ENCODE measurements at places on chromosomes 11 and 22.

DNA sequence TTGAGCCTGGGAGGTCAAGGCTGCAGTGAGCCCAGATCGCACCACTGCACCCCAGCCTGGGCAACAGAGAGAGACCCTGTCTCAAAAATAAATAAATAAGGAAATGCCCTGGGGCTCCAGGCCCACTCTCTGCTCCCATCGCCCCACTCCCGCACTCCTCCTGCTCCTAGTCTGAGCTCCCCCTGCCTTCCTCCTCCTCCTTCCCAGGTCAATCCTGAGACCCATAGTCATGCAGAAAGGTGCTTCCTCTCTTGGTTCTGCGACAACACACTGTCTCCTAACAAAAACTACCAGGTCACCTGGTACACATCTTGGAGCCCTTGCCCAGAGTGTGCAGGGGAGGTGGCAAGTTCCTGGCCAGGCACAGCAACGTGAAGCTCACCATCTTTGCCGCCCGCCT is 6.9 kb upstream of the APOBEC3G start:
- DNase-seq: no peak

DNA sequence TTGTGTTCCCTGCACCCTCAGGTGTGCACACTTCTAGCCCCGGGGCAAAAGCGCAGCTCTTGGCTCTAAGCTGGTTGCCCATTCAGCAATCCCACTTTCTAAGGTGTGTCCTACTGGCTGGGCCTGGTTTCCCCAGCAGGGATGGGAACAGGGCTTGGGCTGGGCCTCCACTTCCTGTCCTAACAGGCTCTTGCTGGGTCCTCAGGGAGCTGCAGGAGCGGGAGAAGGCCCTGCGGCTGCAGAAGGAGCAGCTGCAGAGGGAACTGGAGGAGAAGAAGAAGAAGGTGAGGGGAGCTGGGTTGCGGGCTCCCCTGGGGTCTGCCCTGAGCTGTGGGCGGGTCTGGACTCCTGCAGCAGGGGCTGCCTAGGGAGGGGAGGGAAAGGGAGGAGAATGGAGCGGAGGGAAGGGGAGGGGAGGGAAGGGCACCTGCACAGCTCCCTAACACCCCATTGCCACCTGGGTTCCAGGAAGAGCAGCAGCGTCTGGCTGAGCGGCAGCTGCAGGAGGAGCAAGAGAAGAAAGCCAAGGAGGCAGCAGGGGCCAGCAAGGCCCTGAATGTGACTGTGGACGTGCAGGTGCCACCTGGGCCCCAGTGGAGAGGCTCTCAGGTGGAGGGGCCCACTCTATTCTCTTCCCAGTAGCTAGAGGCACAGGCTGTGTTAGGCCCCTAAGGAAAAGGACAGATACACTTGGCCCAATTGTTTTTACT is 24.6 kb downstream of the INCENP start:
- no peak for DNase-seq

- no peak for DNase-seq
These were observed 18.2 kb downstream of the ADM start for GRCh38 chr11:10322830-10323792.

DNA sequence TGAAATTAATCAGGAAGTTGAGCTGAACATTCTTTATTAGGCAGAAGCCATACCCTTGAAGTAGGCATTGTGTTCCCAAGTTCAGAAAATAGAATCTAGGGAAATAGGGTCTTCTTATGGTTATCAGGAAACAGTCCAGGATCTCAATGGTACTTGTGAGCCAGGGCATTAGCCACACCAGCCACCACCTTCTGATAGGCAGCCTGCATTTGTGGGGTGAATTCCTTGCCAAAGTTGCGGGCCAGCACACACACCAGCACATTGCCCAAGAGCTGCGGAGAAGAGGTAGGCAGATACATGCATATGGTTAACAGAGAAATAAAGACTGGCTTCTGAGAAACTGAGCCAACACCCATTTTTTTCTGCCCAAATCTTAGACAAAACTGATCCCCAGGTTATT is 1.5 kb downstream of the HBD start:
- DNase-seq: no peak

GRCh38 chr11:103881584-103881983 is 154.9 kb upstream of the DDI1 start:
- DNase-seq: no peak

DNA sequence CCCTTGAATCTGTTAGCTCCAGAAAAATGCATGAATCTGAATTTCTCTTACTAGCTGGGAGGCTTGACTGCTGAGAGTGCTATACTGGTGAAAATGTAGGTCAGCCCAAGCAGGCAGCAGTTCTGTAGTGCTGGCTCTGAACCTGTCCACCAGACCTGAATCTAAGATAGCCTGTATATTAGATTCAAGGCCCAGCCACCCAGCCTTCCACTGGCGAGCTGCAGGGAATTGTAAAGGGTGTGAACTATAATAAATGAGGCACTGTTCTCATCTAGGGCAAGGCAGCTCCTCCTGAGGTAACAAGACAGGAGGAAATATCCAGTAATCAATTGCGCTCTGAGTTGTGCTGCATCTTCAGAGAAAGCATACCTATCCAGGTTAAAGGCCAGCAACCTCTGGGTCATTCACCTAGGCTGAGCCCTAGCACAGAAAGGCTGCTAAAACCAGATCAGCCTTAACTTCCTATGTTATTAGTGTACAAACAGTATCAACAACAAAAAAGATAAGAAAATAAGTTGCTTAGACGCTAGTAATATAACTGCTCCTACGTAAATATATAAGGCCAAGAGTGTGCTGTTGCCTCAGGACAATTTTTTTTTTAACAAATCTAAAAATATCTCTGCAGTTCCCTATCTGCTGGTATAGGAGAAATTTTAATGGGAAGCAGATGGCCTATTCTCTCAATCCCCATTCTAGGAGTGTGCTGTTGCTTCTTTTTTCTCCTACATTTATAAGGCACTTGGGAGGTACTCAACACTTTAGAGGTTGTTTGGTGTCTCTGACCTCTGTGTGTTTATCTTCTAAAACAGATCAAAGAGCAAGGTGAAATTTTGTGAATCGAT is 63.0 kb downstream of the RELT start:
- peak; percentile 51 for DNase-seq

- no peak for DNase-seq
These were observed 26.6 kb upstream of the L3MBTL2 start for GRCh38 chr22:41178425-41178975.

DNA sequence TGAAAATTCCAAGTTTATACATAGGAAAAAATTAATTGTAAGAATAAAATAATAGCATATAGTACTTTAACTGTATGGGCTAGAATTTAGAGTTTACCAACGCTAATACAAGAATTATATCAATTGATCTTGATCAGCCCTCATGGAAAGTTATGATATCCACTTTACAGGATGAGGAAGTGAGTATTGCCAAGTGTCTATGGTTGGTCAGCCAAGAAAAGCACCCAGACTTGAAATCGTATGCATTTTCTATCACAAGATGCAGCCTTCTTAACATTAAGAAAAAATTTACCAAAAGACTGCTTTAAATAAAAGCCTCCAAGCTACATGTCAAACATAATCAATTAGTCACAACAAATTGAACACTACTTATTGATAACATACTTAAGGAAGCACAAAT is 53.0 kb downstream of the DDI1 start:
- no peak for DNase-seq

- no peak for DNase-seq
These were observed 17.3 kb upstream of the NEU3 start for GRCh38 chr11:74971424-74971823.

DNA sequence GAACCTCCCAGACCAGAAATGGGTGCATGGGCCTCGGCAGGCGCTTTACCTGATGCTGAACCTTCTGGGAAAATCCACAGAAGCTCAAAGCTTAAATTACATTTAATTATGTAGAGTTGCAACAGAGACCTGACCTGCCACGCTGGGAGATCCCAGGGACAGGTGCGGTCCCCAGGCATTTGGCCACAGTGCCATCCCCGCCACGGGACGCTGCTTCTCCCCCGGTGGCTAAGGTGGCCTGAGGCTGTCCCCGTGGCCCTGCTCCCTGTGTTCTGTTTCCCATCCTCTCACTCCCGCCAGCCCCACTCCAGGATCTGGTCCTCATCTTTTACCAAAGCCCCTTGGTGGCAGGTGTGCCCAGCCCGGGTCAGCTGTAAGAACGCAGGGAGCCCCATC is 39.6 kb downstream of the GRAMD4 start:
- DNase-seq: no peak

DNA sequence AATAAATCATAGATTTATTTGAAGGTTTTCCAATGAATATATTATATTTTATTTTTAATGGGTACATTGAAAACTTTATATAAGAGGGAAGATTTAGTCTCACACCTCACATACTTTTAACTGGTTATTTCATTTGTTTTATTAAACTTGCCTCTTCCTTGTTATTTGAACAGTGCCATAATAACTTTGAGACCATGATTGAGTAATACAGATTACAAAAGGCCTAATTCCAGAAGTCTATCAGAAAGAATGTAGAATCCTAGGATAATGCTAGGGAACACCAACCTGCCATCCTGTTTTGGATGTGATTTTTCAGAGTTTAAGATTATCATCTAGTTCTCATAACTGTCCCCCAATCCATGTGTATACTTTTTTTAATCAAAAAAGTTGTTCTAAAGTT is 102.7 kb upstream of the BIRC3 start:
- no peak for DNase-seq

- no peak for DNase-seq
These were observed 302.6 kb downstream of the KIRREL3 start for GRCh38 chr11:126697936-126698335.

- no peak for DNase-seq
These were observed 6.7 kb upstream of the ARL14EP start for GRCh38 chr11:30316237-30316636.

DNA sequence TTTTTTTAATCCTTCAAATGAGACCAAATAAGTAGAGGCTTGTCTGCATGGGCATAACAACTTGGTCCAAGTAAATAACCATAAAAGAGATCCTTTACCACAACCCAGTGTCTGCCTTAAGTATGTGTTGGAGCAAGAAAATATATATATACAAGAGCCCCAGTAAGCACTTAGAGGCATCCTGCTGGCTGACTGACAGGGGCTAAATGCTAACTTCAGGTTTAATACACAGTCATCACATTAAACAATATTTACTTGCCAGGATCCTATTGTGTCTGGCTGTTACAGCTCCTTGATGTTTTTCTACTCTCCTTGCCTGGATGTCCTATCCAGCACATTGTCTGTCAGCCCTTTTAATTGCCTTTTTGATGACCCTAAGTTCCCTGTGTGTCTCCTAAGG is 37.5 kb upstream of the MMP20 start:
- no peak for DNase-seq

DNA sequence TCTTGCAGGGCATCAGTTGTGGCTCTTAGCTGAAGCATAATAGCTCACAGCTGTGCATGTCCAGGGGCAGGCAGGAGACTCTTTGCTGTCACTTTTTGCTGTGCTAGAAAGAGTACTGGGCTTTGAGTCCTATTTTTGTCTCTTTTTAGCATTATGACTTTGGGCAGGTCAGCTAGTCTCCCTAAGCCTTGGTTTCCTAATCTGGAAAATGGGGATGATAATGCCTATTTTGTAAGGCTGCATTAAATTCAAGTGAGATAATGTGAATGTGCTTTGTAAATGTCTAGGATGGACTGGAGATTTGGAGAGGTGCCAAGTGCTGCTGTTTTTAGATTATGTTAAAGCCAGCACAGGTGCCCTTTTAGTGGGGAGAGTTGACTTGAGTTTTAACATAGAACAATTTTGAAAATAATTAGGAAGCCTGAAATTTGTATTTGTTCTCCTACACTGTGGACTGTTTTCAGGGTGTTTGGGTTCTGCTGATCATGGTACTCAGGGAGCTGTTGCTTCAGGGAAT is 19.1 kb downstream of the CABIN1 start:
- no peak for DNase-seq

DNA sequence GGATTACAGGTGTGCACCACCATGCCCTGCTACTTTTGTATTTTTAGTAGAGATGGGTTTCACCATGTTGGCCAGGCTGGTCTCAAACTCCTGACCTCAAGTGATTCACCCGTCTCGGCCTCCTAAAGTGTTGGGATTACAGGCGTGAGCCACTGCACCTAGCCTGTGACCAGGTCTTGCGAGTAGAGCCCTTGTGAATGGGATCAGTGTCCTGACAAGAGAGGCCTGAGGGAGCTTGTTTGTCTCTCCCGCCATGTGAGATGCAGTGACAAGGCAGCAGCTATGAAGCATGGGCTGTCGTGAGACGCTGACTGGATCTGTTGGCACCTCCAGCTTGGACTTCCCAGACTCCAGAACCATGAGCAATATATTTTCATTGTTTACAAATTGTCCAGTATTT is 69.3 kb downstream of the LRRC32 start:
- no peak for DNase-seq

GRCh38 chr22:40418366-40419201 is 48.2 kb downstream of the SGSM3 start:
- DNase-seq: no peak

DNA sequence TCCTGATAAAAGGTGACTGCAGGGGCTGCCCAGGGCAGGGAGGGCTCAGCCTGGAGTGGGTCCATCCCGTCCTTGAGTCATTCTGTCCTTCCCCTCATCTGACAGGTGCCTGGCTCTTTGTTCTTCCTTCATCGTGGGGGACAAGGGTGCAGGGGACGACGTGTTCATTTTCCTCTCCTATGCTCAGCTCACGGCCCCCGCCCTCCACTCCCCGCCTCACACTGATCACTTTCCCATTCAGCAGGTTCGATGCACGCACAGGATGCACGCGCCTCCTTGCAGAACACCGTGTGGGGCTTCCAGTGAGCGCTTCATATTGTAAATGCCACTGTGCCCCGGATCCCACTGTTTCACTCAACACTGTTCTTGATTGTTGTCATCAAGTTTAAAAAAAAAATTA is 32.7 kb upstream of the SHANK2 start:
- DNase-seq: no peak

Measured in Peyer's patch (tissue), 4 donors.